ENCODE measurements at places on chromosomes 6 and 20.

GRCh38 chr6:13273931-13274706 is 54.2 kb downstream of the TBC1D7 start:
- DNase-seq: no peak

- no peak for DNase-seq
These were observed 1.8 kb downstream of the CDH4 start for GRCh38 chr20:61253640-61254511.

- peak; percentile 71 for DNase-seq
These were observed 35.3 kb downstream of the CD24 start for GRCh38 chr6:106939208-106939607.

DNA sequence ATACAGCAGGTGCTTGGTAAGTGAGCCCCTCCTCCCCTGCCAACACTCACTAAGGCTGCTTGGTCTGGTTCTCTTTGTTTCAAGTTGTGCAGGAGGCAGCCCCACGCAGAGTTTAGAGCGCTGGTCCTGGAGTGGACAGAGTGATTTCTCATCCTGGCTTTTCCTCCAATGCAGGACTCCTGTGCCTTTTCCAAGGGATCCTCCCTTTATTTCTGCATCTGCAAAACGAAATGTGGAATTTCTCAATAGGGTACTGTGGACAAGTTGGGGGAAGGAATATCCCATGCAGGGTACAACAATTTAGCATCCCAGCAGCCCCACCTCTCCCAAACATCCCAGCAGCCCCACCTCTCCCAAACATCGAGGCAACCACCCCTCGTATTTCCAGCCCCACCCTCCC is 30.6 kb upstream of the CCDC167 start:
- no peak for DNase-seq

DNA sequence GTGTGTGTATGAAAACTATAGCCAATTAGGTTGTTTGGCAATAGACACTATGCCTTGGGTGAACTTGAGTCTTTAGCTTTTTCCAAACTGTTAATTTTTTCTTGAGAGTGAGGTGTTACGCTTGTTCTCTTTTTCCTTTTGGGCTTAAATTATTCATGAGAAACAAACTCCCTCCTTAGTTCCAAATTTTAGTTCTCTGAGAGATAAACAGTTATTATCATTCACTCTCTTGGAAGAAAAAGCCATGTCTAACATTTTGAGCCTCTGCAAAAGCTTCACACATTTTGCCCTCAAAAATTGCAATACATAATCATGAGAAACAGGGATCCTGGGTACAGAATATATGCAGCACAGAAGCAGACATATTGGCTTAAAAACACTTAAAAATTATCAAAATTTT is 1353.9 kb upstream of the MAP3K7 start:
- DNase-seq: no peak

- DNase-seq: peak; percentile 41
These were observed 8.9 kb upstream of the AHI1 start for GRCh38 chr6:135506270-135506997.

GRCh38 chr6:2578767-2579166 is 172.0 kb downstream of the MYLK4 start:
- no peak for DNase-seq
